Activated gamma-delta T cell treated with Interleukin-2 at 50 U/mL for 16 hours (primary cell): ENCODE measurements at places on chromosomes 5 and 9.

GRCh38 chr5:1217596-1218206 is 7.5 kb upstream of the SLC6A18 start:
- DNase-seq = no peak

DNA sequence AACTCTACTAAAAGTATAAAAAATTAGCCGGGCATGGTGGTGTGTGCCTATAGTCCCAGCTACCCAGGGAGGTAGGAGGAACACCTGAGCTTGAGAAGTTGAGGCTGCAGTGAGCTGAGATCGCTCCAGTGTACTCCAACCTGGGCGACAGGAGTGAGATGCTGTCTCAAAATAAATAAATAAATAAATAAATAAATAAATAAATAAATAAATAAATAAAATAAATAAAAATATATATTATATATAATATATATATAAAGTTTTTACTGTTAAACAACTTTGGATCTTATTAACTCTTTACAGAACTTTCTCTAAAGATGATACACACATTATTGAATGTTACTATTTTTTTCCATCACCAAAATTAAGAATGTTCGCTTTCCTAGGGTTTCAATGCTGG is 38.4 kb downstream of the HMGCR start:
- no peak for DNase-seq

DNA sequence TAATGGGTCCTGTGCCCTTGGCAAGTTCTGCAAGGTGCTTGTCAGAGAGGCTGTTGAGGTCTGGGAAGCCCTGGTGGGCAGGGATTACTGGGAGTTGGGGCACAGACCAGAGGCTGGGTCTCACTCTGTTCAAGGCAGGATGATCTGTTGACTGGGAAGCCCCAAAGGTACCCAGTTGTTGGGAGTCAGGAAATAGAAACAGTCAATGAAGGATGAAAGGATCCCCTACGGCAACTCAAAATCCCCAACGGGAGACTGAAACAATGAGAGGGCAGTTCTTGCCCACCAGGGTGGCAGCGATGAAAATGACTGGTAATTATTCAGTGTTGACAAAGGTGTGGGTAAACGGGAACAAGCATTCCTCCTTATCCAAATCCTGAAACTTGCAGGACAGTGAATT is 31.2 kb downstream of the BNIP1 start:
- DNase-seq = no peak

- DNase-seq = peak; percentile 76
These were observed 118.6 kb downstream of the RGS3 start for GRCh38 chr9:113581865-113582697.

DNA sequence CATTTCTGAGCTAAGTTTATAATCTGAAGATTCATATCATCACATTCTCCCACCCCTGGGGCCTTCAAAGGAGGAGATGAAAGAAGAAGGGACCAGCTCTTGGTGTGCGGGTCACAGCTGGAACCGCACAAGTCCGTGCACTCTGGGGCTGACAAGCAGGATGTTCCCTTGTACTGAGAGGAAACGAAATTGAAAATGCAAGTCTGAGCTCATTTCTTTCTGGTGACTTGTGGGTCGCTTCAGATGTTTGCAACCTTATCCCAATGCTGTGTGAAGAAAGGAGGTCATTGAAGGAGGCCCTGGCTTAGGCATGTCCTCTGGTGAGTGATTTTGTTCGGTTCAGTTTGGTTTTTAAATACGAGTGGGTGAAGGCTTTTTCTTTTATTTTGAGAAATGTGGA is 59.6 kb downstream of the C9orf152 start:
- peak; percentile 27 for DNase-seq

GRCh38 chr5:55620009-55620765 is 85.4 kb upstream of the PLPP1 start:
- DNase-seq = no peak
